Stimulated activated CD4-positive, alpha-beta T cell treated with anti-CD3 and anti-CD28 coated beads, Interleukin-2, amount 100 ng/mL, for 4 hours (primary cell): ENCODE measurements at places on chromosomes 7 and 10.

GRCh38 chr7:108492742-108493141 is 33.2 kb downstream of the PNPLA8 start:
- DNase-seq: no peak

DNA sequence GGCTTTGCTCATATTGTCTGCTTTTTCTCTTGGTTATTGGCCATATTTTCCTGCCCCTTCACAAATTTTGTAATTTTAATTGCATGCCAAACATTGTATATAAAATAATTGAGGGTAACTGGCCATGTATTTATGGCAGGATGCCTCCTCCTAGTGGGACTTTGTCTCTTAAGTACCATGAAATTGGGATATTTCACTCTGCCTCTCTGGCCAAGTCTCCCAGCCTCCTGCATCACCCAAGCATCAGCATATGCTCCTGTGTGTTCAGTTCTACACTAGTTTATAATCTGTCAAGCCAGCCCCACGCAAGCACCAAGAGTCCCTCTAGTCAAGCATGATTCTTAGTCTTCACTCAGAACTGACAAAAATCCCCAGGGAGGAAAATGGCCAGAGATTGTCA is 44.2 kb upstream of the FHIP2A start:
- no peak for DNase-seq

DNA sequence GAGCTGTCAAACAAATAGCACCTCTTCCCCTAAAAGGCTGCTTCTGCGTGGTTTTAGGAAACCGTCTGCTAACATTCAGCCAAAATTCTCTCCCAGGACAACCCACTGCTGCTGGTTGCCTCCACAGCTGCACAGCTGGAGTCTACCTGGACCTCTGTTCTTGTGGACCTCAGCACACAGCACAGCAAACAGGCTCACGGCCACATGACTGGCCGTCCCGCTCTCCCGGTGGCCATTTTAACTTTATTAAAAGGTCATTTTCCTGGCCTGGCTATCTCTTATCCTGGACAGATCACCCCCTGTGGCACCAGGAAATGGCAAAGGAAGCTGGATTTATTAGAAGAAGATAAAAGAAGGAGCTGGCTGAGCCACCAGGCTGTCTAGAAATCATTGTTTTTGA is 27.6 kb downstream of the SORBS1 start:
- DNase-seq: no peak

DNA sequence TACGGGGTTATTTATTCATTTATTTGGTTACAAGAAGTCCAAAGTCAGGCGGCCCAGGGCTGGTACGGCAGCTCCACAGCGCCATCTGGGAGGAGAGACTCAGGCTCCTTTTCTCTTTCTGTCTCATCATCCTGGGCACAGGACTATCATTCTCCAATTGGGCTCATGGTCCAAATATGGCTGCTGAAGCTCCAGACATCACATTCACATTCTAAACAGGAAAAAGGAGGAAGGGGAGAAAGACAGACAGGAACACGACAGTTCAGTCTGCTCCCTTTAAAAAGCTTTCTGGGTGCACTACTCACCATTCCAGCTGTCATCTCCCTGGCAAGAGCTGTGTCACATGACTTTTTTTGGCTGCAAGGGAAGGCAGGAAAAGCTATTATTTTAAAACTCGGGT is 74.4 kb upstream of the PDZD8 start:
- DNase-seq: no peak

DNA sequence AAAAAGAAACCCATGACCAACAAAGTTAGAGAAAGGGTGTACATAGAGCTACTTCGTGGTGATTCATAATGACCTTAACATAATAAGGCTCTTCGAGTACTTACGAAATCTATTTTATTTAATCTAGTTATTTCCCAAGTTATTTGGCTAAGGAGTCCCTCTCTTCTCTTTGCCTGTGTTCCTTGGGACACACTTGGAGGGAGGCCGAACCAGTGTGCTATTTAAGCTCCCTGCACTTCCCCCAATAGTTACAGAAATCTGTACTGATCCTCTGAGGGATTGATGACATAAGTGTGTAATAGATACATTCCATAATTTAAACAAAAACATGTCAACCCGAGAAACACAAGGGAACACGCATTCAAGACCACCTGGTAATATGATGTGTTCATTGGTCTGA is 351.1 kb downstream of the GATA3 start:
- no peak for DNase-seq

DNA sequence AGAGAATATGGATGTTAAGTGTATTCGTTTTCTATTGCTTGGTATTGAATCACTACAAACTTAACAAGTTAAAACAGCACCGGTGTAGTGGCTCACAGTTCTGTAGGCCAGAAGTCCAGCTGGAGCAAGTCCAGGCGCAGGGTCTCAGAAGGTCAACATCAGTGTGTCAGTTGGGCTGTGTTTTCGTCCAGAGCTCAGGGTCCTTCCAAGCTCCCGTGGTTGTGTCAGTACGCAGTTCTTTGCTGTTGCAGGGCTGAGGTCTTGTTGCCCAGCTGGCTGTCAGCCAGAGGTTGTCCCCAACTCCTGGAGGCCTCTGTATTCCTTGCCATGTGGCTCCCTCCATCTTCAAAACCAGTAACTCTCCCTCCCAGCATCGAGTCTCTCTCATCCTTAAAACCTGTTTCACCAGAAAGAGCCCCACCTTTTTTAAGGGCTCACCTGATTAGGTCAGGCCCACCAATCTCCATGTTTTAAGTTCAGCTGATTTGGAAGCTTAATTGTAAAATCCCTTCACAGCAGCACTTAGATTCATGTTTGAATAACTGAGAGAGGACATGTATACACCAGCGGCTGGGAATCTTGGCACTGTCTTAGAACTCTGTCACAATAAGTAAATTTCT is 26.8 kb downstream of the ACADSB start:
- DNase-seq: no peak

DNA sequence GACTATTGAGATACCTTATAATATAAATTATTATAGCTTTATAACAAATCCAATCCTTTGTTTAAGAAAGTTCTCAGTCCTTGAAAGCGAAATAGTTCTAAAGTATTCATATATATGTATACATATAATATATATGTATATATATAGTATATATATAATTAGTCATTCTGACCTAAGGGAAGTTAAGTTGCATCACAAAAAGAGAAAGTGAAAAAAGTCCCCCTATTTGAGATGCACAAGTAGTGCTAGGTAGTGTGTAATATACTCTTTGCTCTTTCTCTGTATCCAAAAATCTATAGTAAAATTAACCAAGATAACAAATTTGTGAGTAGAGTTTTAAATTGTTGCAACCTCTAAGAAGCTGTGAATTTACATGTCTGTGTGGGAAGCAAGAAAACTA is 13.3 kb upstream of the IFIT1B start:
- DNase-seq: no peak

- no peak for DNase-seq
Measured at GRCh38 chr10:21314111-21314626, 211.3 kb downstream of the SKIDA1 start.

DNA sequence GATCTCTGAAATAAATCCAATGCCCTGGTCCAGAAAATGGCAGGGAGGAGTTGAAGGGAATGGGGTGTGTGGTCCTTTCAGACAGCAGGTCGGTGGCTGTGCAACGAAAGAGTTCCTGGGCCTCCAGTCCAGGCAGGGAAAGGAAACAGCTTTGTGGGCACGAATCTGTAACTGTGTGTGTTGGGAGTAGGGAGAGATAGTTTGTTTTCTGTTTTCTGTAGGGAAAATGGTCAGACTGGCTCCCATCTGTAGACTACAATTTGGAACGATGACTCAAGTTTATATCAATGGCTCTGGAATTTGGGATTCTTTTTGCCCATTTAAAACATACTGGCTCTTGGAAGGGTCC is 2.6 kb upstream of the HOXA9 start:
- DNase-seq: no peak

DNA sequence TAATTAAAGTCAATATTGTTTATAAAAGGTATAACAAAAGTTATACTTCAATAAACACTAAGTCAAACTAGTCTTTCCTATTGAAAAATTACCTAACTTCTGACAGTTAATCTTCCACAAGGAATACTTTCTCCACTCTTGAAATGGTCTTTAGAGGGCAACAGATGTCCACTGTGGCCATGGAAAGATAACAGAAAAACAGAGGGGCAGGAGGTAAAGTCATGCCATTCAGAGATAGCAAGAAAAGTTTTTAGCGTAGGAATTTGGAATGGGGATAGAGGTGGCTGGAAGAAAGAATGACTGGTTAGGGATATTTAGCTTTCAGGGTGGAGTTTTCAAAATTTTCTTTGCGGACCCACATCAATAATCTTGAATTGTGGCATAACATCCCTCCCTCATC is 34.7 kb downstream of the HYCC1 start:
- no peak for DNase-seq

DNA sequence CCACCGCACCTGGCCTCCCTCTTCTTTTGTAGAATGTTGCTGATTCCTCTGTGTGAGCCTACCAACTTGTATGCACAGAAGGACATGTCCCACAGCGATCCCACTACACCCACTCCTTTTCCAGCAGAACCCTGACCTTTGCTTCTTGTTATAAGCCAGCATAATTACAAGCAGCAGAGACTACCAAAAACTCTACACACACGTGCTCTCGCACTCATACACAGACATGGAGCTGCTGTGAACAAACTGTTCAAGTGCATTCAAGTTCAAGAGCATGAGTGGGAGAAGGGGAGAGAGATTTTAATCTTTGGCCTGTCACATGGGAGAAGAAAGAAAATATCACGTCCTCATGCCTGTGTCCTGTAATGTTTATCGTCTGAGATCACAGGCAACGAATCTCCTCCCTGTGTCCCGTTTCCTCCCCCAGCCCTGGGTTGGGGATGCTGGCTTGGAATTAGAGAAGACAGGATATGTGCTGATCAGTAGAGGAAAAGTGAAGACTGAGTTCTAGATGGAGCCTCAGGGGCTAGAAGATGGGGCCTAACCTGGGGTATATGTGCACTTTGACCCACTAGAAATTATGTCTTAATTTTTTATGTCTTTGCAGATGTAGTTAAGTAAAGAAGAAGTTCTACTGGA is 79.6 kb downstream of the NHLRC2 start:
- no peak for DNase-seq

DNA sequence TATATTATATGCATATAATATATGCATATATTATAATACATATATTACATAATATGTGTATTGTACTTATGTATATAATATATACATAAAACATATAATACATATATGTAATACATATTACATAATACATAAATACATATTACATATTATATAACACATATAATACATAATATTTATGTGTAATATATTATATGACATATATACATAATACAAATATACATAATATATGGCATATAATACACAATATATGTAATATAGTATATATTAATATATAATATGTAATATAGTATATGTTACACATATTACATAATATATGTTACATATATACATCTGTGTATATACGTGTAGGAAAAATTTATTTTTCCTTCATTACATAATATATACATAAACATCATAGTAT is 63.4 kb downstream of the SGMS1 start:
- DNase-seq: no peak

- no peak for DNase-seq
Measured at GRCh38 chr7:140176122-140176701, 571 bp downstream of the KDM7A start.

DNA sequence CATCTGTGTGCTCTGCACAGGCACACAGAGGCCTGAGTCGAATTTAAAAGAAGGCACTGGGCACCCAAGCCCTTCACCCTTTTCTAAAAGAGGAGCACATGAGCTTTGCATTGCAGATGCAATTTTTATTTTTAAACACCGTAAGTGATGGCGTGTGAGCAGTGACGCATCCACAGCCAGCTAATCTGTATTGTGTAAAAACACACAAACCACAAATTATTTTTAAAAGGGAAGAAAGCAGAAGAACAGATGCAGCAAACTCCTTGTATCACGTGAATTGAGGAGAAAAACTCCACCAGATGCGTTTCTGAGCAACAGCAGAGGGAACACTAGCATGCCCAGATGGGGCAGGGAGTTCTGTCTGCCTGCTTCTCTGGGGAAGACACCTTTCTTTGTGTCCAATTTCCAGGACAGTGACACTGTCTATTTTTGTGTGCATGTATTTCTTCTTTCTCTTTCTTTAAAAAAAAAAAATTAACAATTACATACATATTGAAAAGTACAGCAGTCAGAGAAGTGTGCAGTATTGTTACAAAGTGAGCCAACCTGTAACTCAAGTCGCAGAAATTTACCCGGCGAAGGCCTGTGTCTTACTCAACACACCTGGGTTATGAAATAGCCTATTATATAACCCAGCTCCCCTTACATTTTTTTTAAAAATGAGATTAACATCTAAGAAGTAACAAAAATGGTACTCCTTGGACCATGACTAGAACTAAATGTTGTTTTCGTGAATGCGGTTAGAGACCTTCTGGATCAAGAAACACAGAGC is 39.2 kb downstream of the EEPD1 start:
- no peak for DNase-seq

- no peak for DNase-seq
Measured at GRCh38 chr7:129041142-129042085, 13.5 kb downstream of the TNPO3 start.

- no peak for DNase-seq
Measured at GRCh38 chr7:17947620-17948019, 7.3 kb upstream of the SNX13 start.

DNA sequence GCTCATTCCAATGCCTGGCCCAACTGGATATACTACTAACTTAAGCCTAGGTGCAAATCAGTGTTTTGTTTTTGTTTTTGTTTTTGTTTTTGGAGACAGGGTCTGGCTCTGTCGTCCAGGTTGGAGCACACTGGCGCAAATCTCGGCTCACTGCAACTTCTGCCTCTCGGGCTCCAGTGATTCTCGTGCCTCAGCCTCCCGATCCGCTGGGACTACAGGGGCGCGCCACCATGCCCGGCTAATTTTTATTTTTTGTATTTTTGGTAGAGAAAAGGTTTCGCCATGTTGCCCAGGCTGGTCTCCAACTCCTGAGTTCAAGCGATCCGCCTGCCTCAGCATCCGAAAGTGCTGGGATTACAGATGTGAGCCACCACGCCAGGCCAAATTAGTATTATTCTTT is 1.6 kb downstream of the PPP3CB start:
- DNase-seq: no peak

- no peak for DNase-seq
Measured at GRCh38 chr7:49400891-49401550, 372.4 kb upstream of the VWC2 start.

- no peak for DNase-seq
Measured at GRCh38 chr10:9228771-9229170, 1174.3 kb downstream of the GATA3 start.

GRCh38 chr7:111475419-111475748 is 86.9 kb downstream of the IMMP2L start:
- DNase-seq: no peak

DNA sequence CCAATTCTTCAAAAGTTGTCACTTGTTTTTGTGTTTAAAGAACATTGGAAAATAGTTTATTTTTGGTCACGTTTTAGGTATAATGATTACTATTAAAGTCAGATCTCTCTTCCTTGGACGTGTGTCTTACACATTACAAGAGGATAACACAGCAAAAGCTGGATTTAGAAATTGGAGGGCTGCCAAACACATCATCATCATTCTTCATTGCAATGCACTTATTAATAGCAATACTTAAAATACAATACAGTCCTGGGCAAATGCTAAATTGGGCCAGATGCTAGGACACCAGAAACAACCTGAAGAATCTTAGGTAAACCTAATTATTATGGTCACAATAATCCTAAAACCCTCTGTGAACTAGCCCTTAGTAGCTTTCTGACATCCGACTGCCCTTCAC is 303.6 kb downstream of the DGKB start:
- no peak for DNase-seq

GRCh38 chr7:98078197-98078870 is 28.3 kb upstream of the LMTK2 start:
- no peak for DNase-seq

GRCh38 chr7:81600608-81601007 is 169.2 kb downstream of the HGF start:
- no peak for DNase-seq
